ENCODE measurements at places on chromosomes 3 and 15.

DNA sequence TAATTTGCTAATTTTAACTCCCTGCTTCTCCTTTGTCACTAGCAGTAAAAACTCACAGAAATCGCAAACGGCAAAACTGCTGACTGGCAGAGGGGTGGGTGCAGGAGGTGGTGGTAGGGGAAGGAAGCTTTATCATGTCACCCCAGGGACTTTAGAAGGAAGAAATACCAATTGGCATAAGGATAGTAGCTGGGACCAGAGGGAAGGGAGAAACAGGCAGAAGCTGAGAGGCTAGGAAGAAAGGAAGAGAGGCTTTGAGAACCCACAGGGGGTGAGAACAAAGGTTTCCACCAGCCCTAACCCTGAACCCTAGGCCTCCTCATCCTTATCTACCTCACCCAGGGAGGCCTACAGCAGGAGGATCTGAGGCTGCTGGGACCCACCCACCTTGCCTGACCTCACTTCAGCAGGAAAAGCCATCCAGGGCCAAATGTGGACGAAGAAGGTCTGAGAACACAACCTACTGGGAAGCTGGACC lies 10.7 kb downstream of the ITGB5 start:
- no peak for DNase-seq
- H3K27ac ChIP-seq: no peak overlapping the region
- H3K36me3 ChIP-seq: no peaks in the 10 kb centered on the region
- H3K4me3 ChIP-seq: no peak overlapping the region
- peaks cover 21% of the 10 kb centered on the region for H3K4me1 ChIP-seq

GRCh38 chr3:98735761-98736269 lies 27.3 kb upstream of the ST3GAL6 start:
- DNase-seq: no peak
- no peaks in the 10 kb centered on the region for H3K36me3 ChIP-seq
- H3K27me3 ChIP-seq: no peaks in the 10 kb centered on the region
- peaks cover 10% of the 10 kb centered on the region for H3K4me1 ChIP-seq

- H3K36me3 ChIP-seq: no peaks in the 10 kb centered on the region
- peaks cover 14% of the 10 kb centered on the region for H3K4me1 ChIP-seq
- no peak overlapping the region for H3K4me3 ChIP-seq
- no peak for DNase-seq
- H3K27me3 ChIP-seq: no peaks in the 10 kb centered on the region
Measured at GRCh38 chr3:4997946-4998345, 18.7 kb downstream of the BHLHE40 start.

- H3K27ac ChIP-seq: no peak overlapping the region
- no peaks in the 10 kb centered on the region for H3K36me3 ChIP-seq
- DNase-seq: no peak
- no peak overlapping the region for H3K4me3 ChIP-seq
- no peaks in the 10 kb centered on the region for H3K27me3 ChIP-seq
- H3K4me1 ChIP-seq: no peaks in the 10 kb centered on the region
Measured at GRCh38 chr3:169173231-169173630, 490.3 kb downstream of the MECOM start.

DNA sequence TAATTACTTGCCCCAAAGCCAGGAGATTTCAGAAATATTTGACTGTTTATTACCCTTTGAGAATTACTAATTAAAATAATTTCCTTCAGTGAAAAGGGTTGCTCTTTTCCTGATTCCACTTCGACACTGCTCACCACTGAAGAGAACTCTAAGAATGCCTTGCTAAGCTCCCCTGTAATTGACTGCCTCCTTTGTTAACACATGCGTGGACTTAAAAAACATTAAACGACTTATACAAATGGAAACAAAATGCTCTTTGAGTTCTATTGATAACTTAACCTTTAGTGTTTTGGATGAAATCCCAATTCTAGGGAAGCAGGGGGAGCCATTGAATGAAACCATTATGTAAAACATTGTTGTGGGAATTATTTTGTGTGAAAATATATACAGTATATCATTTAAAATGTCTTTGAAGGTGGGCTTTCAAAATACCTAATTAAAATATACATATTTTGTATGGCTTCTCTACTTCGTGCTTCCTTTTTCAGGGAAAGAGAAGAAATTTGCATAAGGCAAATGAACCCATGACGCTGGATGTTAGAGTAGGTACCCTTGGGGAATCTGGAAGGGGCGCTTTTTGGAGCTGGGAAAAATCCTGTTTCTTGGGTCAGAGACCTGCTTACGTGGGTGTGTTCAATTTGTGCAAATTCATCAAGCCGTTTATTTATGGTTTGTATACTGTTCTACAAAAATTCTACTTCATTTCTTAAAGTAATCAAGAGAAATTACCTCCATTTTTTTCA lies 64.2 kb downstream of the WWTR1 start:
- no peaks in the 10 kb centered on the region for H3K27me3 ChIP-seq
- H3K4me1 ChIP-seq: peaks cover 54% of the 10 kb centered on the region
- no peaks in the 10 kb centered on the region for H3K36me3 ChIP-seq
- H3K27ac ChIP-seq: peak overlapping the region; percentile 72

GRCh38 chr3:184874709-184875644 lies 63.0 kb downstream of the VPS8 start:
- no peak overlapping the region for H3K27ac ChIP-seq
- H3K4me1 ChIP-seq: peaks cover 4% of the 10 kb centered on the region
- H3K36me3 ChIP-seq: peaks cover 42% of the 10 kb centered on the region
- H3K4me3 ChIP-seq: no peak overlapping the region

DNA sequence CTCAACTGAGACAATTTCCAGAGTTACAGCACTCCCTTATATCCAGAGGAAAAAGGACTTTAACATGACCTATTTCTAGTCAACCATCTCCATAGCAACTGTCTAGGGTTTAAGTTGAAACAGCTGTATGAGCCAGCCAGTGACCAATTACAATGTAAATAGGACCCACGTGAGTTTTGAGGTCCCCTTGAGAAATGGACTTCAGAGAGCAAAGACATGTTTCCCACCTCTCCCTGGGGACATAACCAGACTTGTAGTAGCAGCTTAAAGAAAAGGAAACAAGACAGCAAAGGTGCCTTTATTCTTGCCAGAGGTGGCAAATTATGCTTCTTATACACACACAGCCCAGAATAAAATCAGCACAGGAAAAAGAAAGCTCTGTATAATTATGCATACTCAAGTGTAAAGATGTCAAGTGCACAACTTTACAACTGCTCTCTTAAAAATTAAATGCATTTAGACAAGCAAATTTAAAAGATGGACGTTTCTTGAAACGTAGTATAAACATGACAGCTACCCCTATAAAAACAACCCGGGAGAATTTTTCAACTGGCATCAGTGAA lies 40.2 kb downstream of the SUMF1 start:
- no peaks in the 10 kb centered on the region for H3K36me3 ChIP-seq
- H3K4me1 ChIP-seq: no peaks in the 10 kb centered on the region
- H3K27ac ChIP-seq: no peak overlapping the region
- no peaks in the 10 kb centered on the region for H3K27me3 ChIP-seq
- H3K4me3 ChIP-seq: no peak overlapping the region
- no peak for DNase-seq

DNA sequence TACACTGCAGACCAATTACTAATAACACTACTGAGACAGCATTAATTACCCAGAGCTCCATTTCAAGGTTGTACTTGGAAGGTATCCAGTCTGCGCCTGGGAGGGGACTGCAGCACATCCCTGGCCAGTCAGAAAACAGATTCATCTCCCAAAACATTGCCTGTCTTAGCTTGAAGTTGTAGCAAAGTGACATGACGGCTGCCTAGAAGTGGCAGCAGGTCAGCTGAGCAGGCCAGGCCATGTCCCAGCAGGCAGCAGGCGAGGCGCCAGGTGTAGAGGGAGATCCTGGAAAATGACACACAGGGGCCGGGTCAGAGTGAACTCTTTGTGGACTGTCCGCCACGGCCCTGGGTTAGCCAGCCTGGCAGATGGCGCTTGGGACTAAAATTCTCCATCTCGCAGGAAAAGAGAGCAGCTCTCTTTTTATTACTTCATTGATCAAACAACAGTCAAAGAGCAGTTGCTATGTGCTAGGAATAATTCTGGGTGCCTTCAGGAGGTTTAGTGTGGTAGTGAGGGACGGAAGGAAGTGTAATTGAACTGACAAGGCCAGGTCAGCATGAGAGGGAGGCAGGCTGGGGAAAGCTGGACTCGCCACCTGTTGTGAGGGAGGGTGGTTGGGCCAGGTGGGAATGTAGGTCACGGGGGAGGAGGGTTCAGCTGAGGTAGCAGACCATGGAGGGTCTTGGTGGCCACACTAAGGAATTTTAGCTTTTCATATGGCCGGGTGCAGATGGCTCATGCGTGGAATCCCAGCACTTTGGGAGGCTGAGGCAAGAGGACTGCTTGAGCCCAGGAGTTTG lies 1.3 kb upstream of the MAP6D1 start:
- peak; percentile 22 for DNase-seq
- no peak overlapping the region for H3K4me3 ChIP-seq
- H3K4me1 ChIP-seq: peaks cover 23% of the 10 kb centered on the region
- H3K27me3 ChIP-seq: no peaks in the 10 kb centered on the region

DNA sequence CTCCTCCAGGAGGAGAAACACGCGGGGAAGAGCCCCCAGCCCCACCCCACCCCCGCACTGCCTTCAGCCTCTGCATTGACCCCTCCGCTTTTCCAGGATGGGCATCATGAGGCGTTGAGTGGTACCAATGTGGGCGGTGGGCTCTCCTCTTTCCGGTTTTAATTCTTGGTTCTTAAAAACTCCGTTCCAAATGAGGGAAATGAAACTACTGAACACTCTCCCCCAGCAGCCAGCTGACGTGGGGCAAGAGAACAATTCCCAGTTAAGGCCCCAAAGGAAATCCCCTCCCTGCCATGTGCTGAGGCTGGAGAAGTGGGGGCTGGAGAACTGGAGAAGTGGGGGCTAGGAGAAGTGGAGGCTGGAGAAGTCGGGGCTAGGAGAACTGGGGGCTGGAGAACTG lies 5.3 kb upstream of the NRROS start:
- no peak overlapping the region for H3K27ac ChIP-seq
- H3K27me3 ChIP-seq: peaks cover 5% of the 10 kb centered on the region
- H3K4me1 ChIP-seq: peaks cover 5% of the 10 kb centered on the region
- H3K36me3 ChIP-seq: no peaks in the 10 kb centered on the region

- H3K36me3 ChIP-seq: no peaks in the 10 kb centered on the region
- H3K27me3 ChIP-seq: no peaks in the 10 kb centered on the region
- H3K4me1 ChIP-seq: no peaks in the 10 kb centered on the region
- no peak within 1 kb of the TSS for H3K4me3 ChIP-seq
- no peak within 1 kb of the TSS for H3K27ac ChIP-seq
Measured at GRCh38 chr3:127287840-127288239, at the start of gene PRR20G. PRR20G (minus strand) TSS chr3:127288046; CDS start chr3:127287365, 681 bp downstream.

Measured in gastrocnemius medialis (tissue), 4 donors.